ENCODE measurements at places on chromosomes 3 and 15.

DNA sequence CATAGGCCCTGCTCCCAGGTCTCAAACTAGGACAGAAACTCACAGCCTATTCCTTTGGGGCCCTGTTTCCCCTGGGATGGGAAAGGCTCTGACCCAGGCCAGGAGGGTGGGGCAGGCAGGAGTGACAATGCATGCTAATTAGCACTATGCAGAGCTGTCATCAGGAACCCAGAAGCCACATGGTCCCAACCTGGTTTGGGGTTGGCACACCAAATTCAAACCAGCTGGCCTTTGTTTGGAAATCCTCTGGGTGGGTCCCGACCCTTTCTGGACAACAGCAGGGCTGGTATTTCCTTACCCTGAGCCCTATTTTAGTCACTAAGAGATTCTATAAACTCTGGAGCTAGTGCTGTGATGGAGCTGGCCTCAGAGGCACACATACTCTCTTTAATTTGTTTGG, 166.2 kb downstream of the LRTM1 start:
- no peak for DNase-seq

DNA sequence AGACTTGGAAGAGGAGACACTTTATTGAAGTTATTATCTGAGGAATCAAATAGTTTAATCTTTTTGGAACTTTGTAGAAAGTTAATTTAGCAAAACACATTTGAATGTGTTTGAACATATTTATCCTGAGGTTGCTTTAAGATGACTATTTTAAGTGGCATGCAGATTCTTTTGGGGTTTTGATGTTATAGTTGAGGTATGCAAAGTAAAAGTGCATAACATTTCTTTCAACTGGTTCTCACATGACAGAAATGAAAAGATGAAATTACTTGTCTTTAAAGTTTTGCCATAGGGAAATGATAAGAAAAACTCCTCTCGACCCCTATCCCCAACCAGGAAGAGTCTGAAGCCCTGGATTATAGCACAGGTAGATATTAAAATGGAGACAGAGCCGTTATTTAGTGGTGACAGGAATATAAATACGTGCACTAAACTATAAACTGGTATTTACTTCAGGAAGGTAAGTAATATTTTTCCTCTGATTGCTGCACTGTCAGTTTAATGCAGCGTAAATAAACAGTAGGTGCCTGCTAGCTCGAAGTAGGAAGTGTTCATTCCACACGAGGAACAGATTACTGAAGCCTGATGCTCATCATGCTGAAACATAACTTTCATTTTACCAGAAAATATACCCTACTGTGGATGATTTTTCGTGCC, 15.1 kb upstream of the SATB1 start:
- DNase-seq = no peak

DNA sequence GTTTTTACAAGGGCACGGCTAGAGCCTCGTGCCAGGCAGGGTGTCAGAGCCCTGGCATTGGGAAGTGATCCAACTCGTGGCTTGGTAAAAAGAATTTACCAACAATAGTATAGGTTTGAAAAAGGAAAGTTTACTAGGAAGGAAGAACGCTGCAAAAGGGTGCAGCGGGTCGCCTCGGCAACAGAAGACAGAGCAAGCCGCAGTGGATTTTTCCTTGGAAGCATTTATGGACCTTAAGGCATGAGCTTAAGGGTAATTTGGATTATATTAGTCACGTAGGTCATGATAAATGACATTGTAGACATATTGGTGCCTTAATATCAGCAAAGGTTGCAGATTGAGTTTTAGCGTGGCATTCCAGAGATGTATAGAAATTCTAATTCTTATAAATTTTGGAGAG, 163.4 kb upstream of the PPP2R3A start:
- no peak for DNase-seq

DNA sequence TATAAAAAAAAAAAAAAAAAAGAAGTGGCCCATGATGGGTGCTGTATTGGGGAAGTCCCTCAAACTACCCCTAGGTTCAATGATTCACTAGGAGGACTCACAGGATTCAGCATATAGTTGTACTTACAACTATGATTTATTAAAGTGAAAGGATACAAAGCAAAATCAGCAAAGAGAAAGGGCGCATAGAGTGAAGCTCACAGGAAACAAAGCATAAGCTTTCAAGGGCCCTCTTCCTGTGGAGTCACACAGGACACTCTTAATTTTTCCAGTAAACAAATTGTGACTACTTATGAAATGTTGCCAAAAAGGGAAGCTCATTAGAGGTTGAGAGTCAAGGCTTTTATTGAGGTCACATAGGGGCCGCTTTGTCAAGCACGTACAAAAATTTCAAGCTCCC, 153.7 kb upstream of the GAP43 start:
- no peak for DNase-seq

DNA sequence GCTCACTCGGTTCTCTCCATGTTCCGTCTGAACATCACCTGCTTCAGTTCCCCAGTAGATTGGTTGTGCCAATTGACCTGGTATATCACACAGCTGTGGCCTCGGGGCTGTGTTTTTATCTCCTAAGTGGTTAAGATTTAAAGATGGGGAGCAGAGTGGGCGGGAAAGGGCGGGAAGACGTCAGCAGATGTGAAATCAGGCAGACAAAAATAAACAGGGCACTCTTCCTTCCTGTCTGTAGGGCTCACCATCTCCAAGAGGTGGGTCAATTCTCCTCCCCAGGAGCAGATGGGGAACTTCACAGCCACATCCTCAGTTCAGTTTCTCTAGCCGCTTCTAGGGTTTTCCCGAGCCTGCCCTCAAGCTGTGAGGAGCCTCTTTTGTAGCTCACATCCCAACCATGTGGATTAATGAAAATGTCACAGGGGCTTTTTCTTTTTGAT, 26.8 kb upstream of the LIMD1 start:
- DNase-seq = peak; percentile 24

- DNase-seq = no peak
Measured at GRCh38 chr3:14414846-14415464, 12.5 kb downstream of the SLC6A6 start.

- no peak for DNase-seq
Measured at GRCh38 chr3:194720048-194720447, 34.4 kb downstream of the FAM43A start.

- DNase-seq = no peak
Measured at GRCh38 chr3:73432023-73432705, 192.6 kb downstream of the PDZRN3 start.

DNA sequence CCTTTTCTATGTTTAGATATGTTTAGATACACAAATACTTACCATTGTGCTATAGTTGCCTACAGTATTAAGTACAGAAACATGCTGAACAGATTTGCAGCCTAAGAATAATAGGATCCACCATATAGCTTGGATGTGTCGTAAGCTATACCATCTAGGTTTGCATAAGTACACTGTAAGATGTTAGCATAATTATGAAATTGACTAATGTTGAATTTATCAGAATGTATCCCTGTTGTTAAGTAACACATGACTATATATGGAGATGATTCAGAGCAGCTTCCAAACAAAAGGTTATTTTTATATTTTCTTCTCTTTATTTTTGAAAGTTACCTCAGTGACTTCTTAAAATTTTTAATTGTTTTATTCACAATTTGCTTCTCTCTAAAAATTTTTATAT, 2.4 kb downstream of the SLC28A2 start:
- no peak for DNase-seq

- peak; percentile 25 for DNase-seq
Measured at GRCh38 chr3:61520966-61521628, 40.3 kb upstream of the PTPRG start.

GRCh38 chr3:16300881-16301359, 35.9 kb downstream of the OXNAD1 start:
- no peak for DNase-seq

DNA sequence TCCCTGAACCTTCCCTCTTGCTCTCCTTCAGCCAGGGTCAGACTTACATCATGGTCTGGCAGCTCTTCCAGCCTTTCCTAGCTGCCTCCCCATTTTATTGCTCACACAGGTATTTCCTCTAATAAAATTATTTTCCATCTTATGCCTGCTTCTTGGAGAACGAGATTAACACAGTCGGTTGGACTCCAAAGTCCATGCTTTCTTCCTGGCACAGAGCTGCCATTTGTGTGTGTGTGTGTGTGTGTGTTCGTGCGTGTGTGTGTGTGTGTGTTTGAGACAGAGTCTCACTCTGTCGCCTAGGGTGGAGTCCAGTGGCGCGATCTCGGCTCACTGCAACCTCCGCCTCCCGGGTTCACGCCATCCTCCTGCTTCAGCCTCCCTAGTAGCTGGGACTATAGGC, 15.5 kb downstream of the FSD2 start:
- DNase-seq = no peak

DNA sequence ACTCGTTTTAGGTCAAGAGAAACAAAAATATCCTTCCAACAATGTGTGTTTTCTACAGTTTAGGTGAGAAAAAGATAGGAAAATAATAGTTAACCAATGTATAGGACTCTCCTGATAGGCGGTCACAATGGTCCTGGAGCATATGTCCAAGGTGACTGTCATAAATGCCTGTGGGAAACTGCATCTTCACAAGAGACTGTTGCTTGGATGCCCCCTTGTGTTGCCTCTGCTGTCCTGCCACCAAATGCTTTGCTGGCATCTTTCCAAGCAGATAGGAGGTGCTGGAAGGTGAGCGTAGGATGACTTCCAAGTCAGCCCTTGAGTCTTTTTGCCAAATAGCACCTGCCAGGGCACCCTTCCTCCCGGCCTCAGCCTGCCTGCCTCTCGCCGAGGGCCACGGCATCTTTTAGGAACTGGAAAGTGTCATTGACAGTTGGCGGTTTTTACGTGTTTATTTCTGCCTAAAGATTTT, 24.1 kb upstream of the SACM1L start:
- DNase-seq = peak; percentile 40

All from activated T-cell treated with anti-CD3 and anti-CD28 coated beads for 48 hours (primary cell).